Activated T-cell treated with anti-CD3 and anti-CD28 coated beads for 48 hours (primary cell): ENCODE measurements at places on chromosomes 6 and 20.
A peak's percentile ranks its signal among the peaks of the same experiment; 100 is the strongest.

GRCh38 chr20:9110916-9111432 is 42.1 kb downstream of the PLCB4 start:
- DNase-seq: no peak

DNA sequence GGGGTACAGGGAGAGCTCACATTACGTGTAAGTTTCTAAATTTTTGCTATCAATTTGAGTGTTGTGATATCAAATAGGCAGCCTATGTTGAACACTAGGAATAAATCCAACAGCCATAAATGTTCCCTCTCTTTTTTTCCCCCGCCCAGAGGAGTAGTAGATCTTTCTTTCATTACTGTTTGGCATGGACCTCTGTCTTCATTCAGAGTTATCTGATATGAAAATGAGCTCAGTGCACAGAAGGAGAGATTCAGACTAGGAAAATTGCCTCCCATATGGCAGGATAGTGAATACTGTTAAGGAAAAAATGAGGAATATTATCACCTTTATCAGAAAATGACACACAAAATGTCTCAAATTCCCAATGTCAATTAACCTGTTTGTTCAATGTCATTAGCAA is 110.0 kb upstream of the EYS start:
- no peak for DNase-seq

GRCh38 chr6:155033021-155033791 is 38.1 kb downstream of the TIAM2 start:
- no peak for DNase-seq

DNA sequence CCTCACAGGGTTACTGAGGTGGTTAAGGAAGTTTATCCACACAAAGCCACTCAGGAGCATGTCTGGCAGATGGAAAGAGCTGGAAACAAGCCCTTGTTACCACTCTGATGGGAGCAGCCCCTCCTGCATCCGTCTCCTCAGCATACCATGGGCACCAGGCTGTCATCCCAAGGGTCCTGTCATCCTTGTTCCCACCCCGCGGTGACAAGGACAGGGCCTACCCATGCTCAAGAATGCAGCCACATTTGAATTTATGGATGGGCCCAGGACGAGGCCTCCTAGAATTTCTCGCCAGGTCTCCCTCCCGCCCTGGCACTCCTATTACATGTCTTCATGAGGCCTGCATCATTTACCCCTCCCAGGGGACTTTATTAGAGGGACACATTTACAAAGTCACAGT is 60.0 kb downstream of the NPEPL1 start:
- DNase-seq: no peak

- no peak for DNase-seq
Measured at GRCh38 chr6:131226459-131227157, 91.3 kb downstream of the AKAP7 start.

DNA sequence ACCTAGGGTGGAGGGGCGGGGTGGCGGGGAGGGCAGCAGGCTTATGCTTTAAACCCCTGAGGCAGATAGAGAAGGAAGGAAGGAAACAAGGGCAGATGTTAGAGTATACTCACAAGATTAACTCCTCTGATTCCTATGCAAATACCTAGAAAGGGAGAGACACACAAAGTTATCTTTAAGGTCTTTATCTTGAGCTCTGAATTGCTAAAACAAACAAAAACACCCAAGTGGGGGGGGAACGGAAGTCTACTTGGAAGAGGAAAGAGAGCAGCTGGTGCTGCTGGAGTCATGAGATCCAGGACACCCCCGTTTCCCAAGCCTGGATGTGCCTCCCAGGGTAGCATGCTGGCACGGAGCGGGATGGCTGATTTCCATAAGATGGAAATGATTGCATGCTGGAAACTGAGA is 43.4 kb downstream of the PLAGL1 start:
- DNase-seq: no peak

DNA sequence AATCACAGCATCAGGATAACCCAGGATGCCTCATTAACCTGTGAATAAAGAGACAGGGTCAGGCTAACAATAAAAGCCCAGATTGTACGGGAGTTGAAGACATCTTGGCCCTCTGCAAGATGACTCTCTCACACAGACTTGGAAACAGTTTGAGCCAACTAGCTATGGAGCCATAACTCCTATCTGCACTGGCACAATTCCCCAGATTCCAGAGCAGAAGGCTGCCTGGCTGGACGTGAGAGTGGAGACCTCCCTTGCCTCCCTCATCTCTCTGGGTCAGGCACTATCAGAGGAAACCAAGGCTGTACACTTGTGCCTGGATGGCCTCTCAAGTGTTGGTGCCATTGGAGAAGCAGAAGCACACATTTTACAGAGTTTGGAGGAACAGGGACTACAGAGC is 312.6 kb downstream of the THBS2 start:
- no peak for DNase-seq

- no peak for DNase-seq
Measured at GRCh38 chr6:142648036-142648451, 296.9 kb downstream of the HIVEP2 start.

DNA sequence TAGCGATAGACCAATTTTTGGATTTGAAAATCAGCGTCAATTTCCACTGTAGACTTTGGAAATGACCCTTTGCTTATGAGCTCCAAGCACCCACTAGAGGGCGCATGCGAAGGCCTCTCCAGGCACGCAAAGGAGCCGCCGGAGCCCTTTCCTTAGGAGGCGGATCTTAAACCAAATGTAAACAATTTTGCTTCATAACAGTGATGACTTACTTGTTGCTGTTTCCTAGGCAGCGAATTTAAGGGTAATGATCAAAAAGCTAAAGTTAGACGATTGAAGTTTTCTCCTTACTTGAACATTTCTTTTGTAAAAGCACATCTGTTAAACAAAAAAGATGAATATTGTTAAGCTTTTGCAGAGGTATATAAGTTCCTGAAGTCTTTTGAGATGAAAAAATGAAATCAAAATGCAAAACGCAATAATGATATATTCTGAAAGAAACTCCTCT is 29.2 kb upstream of the EXOC2 start:
- DNase-seq: peak; percentile 67

DNA sequence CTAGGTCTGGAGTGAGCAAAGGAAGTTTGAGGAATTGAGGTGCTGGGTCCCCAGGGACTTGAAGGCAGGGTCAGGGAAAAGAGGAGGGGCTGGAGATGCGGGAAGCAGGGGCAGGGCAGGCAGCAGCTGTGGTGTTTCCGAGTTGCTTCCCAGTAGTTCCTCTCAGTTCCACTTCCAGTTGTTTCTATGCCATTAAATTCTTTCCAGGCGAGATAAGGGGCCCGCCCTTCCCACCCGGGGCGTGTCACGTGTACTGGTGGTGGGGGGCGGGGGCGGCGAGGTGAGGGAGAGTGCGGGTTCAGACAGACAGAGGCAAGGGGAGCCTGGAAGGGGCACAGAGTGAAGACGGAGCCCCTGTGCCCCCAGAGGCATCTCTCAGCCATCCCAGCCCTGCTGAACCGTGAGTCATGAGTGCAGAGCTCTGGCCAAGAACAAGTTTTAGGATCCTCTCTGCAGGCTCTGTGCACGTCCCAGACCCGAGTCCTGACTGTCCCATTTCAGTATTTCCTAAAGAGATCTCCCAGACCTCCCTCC is 977 bp downstream of the TNXB start:
- no peak for DNase-seq

- DNase-seq: no peak
Measured at GRCh38 chr6:6085928-6086668, 79.4 kb upstream of the NRN1 start.

DNA sequence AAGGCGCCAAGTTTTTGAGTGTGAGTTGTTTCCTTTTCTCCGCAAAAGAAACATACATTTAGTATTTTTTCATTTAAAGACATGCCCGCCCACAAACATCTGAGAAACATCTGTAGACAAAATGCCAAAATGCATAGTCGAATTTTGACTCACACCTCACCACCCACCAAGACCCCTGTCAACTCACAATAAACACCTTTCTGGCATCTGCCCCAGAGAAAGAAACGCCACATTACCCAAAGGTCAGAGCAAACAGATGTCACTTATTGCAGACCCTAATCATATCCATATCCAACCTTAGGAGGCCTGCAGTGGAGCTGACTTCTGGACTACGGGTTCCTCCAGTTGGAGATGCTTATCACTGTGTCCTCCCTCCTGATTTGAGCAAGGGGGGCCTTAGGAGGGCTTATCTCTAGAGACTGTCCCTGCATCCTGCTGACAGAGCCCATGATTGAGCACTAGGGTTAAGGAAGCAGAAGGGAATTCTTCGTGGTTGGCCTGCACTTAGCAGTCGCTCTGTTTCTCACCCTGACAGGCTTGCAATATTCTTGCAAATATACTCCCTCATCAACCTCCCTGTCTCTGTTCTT is 90.5 kb upstream of the TBX18 start:
- DNase-seq: no peak

- peak; percentile 1 for DNase-seq
Measured at GRCh38 chr20:40532103-40532502, 156.9 kb downstream of the MAFB start.

- DNase-seq: no peak
Measured at GRCh38 chr6:168428863-168429262, 12.1 kb upstream of the SMOC2 start.

DNA sequence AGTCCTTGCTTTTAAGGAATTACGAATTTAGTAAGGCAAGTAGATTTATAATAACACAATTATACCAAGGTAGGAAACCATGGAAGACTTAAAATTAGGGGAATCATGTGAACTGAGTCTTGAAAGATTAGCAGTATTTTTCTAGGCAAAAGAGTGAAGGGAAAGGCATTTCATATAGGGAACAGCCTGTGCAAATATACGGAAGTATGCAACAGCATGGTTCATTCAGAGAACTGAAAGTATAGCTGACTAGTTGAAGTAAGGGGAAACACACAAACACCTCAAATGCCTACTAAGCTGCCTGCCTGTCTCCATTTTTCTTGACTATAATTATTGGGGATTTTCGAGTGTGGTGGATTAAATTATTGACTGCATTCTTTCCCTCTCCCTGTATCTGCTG is 39.0 kb upstream of the ECHDC1 start:
- no peak for DNase-seq

- no peak for DNase-seq
Measured at GRCh38 chr20:42192321-42192720, 574.1 kb upstream of the CHD6 start.

GRCh38 chr20:4256874-4257273 is 241.5 kb upstream of the RNF24 start:
- no peak for DNase-seq

GRCh38 chr20:41394931-41395666 is 28.5 kb upstream of the EMILIN3 start:
- no peak for DNase-seq

- no peak for DNase-seq
Measured at GRCh38 chr6:53412021-53412715, 63.4 kb upstream of the ELOVL5 start.

DNA sequence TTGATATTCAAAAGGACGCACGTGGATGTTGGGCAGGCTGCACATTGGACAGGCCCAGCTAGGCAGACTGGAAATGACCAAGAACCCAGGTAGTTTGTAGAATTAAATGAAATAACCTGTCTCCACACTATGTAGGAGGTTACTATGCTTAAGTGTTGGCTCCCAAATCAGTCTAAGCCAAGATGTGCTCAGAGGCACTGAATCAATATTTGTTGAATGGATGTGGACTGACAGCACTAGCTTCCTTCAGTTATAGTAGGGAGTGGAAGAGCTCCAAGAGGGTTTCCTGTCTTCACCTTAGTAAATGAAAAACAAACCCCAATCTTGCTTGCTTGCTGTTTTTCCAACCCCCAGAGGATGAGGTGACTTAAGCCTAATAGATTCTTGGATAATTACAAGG is 180.5 kb downstream of the JARID2 start:
- DNase-seq: no peak

DNA sequence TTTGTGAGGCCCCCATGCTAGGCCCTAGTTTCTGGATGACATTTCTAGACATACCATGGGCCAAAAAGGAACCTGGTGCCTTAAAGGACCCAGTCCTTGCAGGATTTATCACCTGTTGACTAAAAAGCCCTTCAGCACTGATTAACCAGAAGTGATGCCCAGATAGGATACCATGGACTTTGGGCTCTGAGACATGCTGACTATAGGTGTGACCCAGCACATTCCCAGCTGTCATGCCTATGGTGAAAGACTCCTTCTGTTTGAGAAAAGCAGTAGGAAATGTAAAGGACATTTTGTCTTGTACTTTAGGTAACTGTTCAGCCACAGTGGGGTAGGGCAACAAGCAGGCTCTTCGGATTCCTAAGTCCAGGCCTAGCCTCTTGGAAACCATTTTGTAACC is 724.2 kb downstream of the CD109 start:
- DNase-seq: no peak

DNA sequence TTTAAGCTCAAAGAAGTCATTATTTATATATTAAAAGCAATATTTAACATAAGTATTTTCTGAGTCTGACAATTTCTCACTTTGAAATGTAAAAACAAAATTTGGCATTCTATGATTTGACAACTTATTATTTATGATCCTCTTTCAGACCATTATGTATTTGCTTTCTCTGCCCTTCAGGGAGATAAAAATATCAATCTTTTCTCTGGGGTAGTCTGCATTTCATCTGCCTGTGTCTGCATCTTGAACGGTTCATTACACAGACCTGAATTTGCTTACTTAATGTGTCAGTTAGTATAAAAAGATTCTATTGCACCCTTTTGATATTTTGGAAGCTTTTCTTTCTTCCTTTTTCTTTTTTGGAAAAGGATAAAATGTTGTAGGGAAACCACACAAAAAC is 354.0 kb upstream of the RGS17 start:
- DNase-seq: no peak

GRCh38 chr6:259316-259715 is 33.0 kb upstream of the DUSP22 start:
- no peak for DNase-seq

DNA sequence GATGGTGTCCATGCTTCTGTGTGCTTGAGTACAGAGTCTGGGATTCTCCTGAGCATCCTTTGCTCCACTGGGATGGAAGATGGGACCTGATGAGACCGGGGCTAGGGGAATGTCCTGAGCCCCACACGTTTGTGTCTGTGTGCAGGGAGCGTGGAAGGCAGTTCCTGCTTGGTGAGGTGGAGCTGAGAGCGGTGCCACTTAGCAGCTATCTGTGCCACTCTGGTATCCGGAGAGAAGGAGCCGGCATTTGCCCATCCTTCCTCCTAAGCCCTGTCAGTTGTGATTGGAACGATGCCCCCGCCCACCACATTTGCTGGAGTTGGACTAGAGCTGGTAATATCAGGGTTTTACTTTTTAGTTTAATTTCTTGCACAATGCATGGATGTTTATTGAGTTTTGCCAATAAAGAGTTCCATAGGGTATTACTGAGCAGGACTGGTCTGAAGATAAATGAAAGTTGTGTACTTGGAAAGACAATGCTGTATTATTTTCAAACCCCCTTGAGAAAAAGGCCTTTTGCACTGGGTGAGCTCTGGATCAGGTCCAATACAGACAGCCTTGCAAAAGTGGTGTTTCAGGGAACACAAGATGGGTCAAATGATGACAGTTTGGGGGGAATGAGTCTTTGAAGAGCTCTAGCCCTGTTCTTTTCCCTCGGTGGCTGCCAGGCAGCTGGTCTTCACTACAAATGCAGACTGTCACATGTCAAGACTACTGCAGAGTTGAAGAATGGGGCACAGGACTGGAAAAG is 130.8 kb downstream of the SYCP2 start:
- DNase-seq: no peak

- no peak for DNase-seq
Measured at GRCh38 chr6:144379356-144379755, 94.2 kb downstream of the UTRN start.
